ENCODE measurements at places on chromosomes 1 and 21.

DNA sequence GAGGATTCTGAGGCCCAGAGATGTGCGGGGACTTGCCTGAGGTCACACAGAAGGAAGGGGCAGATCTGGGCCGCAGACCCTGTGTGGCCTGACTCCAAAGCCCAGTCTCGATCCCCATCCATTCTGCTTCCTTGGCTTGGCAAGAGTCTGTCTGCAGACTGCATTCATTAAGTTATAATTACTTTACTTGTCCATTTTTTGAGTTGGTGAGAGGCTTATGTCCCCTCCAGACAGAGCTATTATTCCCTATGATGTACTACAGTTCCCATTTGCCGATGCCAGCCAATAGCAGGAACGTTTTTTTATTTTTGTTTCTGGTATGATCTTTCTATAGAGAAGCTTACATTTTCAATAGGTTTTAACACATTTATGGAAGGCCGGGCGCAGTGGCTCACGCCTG is 101.5 kb downstream of the ARHGEF10L start:
- no peak overlapping the region for H3K27ac ChIP-seq
- H3K27me3 ChIP-seq, result peaks cover 6% of the 10 kb centered on the region
- no peaks in the 10 kb centered on the region for H3K36me3 ChIP-seq

DNA sequence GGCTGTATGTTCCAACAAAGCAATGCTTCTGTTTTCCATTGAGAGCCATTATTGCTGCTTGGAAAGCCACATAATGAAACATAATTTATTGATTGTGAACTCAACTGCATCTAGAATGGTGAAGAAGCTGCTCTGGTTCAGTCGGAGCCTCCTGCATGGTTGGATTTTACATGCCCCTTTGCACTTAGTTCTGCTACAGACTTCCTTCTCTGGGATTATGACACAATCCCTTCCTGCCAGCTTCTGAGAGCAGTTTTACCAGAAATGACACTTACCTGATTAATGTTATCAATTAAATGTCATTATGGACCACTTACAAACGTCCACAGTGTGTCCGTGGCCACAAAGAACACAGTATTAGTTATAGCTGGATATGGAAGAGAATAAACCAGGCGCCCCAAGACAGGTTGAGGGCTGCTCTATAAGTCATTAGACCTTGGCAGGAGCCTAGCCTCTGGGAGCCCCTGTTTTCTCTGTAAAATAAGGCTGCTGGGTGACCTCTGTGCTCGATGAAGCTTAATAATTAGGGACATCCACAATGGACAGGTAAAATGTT is 7.0 kb upstream of the CD58 start:
- H3K36me3 ChIP-seq, result no peaks in the 10 kb centered on the region
- no peak overlapping the region for H3K4me3 ChIP-seq
- DNase-seq, result no peak
- no peak overlapping the region for H3K27ac ChIP-seq

DNA sequence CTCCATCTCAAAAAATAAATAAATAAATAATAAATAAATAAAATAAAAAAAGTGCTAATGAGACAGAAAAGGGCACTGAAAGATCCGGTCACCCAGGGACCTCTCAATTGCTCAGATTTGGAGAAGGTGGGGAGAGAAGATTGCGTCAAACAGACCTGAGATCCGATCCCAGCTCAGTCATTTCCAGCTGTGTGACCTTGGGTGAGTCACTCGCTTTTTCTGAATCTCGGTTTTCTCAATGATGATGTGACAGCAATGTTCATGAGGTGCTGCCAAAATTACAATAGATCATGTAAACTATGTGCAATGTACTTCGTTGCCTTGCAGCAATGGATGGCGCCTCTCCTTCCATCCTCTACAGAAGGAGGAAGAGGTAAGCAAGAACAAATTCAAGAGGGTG is 11.1 kb upstream of the MEF2D start:
- H3K4me1 ChIP-seq, result peaks cover 26% of the 10 kb centered on the region
- H3K36me3 ChIP-seq, result no peaks in the 10 kb centered on the region
- H3K27me3 ChIP-seq, result no peaks in the 10 kb centered on the region
- no peak for DNase-seq
- no peak overlapping the region for H3K27ac ChIP-seq

DNA sequence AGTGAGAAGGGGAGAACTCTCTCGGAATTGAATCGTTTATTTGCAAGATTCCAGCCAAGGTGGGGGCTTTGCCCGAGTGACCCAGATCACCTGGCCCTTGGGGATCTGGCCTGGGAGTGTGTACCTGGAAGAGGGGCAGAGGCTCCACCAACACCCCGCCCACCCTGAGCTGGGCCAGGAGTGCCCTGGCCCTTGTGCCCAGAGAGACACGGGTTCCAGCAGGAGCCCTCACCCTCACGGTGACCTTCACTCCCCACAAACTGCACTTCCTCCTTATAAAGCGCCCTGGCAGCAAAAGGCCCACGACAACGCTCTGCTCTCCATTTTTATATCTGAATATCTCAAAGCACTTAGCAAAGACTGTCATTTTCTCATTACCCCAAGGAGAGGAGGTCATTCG is 16.6 kb downstream of the CASZ1 start:
- H3K27ac ChIP-seq, result no peak overlapping the region
- no peaks in the 10 kb centered on the region for H3K36me3 ChIP-seq
- no peak for DNase-seq
- H3K4me1 ChIP-seq, result no peaks in the 10 kb centered on the region

GRCh38 chr1:229119161-229119560 is 151.8 kb upstream of the RAB4A start:
- H3K27ac ChIP-seq, result no peak overlapping the region
- H3K36me3 ChIP-seq, result no peaks in the 10 kb centered on the region
- no peak for DNase-seq
- no peaks in the 10 kb centered on the region for H3K27me3 ChIP-seq
- H3K4me1 ChIP-seq, result no peaks in the 10 kb centered on the region

DNA sequence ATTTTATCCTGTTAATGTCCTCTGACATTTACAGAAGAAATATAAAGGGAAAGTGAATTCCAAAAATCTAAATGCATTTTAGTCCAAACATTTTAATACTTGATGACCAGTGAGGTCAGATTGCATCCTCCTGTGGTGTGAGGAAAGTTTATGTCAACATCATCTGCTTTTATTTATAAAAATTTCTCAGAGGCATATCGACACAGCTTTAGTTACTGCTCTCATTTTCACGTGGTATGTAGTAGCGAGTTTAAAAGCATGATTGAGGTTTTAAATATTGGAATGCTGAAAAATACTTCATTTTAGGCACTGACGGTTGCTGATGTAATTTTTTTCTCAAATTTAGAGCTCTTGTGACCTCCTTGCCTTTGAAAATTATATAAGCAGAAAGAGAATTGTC is 234.8 kb downstream of the HMCN1 start:
- no peak overlapping the region for H3K4me3 ChIP-seq
- H3K4me1 ChIP-seq, result no peaks in the 10 kb centered on the region
- peaks cover 6% of the 10 kb centered on the region for H3K27me3 ChIP-seq
- no peak for DNase-seq
- no peaks in the 10 kb centered on the region for H3K36me3 ChIP-seq

GRCh38 chr1:70641868-70642267 is 230.8 kb downstream of the CTH start:
- H3K27ac ChIP-seq, result no peak overlapping the region
- no peak for DNase-seq
- H3K4me3 ChIP-seq, result no peak overlapping the region
- no peaks in the 10 kb centered on the region for H3K36me3 ChIP-seq
- no peaks in the 10 kb centered on the region for H3K27me3 ChIP-seq

DNA sequence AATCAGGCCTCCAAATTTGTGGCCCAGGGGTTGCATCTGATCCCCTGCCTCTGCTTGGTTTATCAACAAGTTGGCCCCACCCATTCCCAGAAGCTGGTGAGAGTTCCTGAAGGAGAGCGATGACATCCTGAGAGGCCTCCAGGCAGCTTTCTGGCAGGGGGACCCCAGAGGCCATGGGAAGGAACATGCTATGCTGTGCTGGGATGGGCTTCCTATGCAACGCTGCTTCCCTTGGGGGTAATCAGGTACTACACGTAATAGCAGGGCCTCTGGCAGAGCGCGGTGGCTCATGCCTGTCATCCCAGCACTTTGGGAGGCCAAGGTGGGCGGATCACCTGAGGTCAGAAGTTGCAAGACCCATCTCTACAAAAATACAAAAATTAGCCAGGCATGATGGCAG is 8.4 kb upstream of the MTF1 start:
- no peaks in the 10 kb centered on the region for H3K27me3 ChIP-seq
- DNase-seq, result no peak
- H3K36me3 ChIP-seq, result peaks cover 27% of the 10 kb centered on the region
- H3K4me3 ChIP-seq, result no peak overlapping the region

GRCh38 chr1:217627431-217627830 is 3.5 kb downstream of the GPATCH2 start:
- peaks cover 63% of the 10 kb centered on the region for H3K4me1 ChIP-seq
- H3K27ac ChIP-seq, result no peak overlapping the region
- H3K4me3 ChIP-seq, result no peak overlapping the region
- no peaks in the 10 kb centered on the region for H3K27me3 ChIP-seq
- peaks cover 3% of the 10 kb centered on the region for H3K36me3 ChIP-seq

DNA sequence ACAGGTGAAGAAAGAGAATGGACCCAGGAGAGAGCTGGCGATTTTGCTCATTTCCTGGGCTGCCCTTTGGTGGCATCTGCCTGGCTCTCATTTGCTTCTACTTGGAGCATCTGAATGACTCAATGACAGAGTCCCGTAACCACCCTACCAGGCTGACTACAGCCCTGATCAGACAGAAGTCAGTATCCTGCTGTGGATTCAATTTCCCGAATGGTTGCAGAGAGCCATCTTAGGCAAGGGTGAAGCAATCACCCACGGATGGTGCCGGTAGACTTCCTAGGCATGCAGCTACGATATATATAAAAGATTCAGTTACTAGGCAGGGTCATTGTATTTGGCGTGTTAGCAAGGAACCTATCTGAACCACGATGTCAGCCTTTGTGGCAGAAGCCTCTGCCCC is 10.2 kb downstream of the AJAP1 start:
- H3K4me1 ChIP-seq, result peaks cover 10% of the 10 kb centered on the region
- DNase-seq, result no peak
- no peak overlapping the region for H3K4me3 ChIP-seq

- peak overlapping the region; percentile 96 for H3K27ac ChIP-seq
- H3K4me1 ChIP-seq, result peaks cover 47% of the 10 kb centered on the region
- no peak for DNase-seq
- H3K36me3 ChIP-seq, result peaks cover 19% of the 10 kb centered on the region
Measured at GRCh38 chr1:145963265-145964019, 933 bp downstream of the ANKRD34A start.

DNA sequence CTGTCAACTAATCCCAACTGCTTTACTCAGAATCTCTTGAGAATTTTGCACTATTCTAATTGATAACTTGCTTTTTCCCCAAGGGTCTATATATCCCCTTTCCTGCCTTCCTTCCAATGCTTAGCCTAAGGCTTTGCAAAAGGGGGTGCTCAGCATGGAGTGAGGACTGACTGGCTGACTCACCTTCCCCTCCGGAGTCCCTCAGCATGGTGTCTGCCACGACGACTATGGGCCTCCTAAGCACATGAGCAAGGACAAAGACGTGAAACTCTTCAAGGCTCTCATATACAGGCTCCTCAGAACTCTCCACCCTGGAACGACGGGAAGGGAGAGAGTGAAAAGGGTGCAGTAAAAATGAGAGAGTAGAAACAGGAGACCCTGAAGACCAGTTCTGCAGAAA is 13.2 kb upstream of the MTMR11 start:
- H3K4me3 ChIP-seq, result no peak overlapping the region
- no peaks in the 10 kb centered on the region for H3K4me1 ChIP-seq
- peaks cover 41% of the 10 kb centered on the region for H3K36me3 ChIP-seq

DNA sequence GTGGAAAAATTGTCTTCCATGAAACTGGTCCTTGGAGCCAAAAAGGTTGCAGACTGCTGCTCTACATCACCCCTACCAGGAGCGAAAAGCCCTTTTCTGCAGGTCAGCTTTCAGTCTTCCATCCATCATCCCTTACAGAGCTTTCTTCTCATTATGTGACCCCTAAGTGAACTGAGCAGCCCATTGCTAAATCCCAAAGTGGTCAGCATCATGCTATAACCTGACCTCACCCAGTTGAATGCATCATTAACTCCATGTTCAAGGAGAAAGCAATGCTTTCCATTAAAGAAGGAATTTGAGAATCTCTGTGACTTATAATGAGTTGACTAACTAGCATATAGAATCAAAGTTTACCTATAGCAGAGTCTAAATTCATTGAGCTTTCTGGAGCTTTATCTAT is 10.4 kb upstream of the IL24 start:
- no peak overlapping the region for H3K4me3 ChIP-seq
- peaks cover 29% of the 10 kb centered on the region for H3K4me1 ChIP-seq
- H3K36me3 ChIP-seq, result no peaks in the 10 kb centered on the region
- no peak overlapping the region for H3K27ac ChIP-seq
- DNase-seq, result no peak

DNA sequence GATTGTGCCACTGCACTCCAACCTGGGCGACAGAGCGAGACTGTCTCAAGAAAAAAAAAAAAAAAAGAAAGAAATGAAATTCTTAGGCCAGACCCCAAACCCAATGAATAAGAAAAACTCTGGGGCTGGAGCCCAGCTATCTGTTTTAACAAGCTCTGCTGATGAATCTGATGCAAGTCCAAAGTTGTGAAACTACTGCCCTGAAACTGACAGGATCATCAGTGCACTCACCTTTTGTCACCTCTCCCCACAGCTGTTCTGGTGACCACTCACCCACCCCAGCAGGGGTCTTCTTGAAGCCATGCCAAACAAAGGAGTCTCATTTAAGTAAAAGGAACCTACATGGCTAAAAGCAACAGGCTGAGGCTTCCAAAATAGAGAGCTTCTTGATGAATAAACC is 8.4 kb downstream of the PABPC4 start:
- H3K27ac ChIP-seq, result no peak overlapping the region
- peaks cover 22% of the 10 kb centered on the region for H3K4me1 ChIP-seq
- DNase-seq, result no peak

DNA sequence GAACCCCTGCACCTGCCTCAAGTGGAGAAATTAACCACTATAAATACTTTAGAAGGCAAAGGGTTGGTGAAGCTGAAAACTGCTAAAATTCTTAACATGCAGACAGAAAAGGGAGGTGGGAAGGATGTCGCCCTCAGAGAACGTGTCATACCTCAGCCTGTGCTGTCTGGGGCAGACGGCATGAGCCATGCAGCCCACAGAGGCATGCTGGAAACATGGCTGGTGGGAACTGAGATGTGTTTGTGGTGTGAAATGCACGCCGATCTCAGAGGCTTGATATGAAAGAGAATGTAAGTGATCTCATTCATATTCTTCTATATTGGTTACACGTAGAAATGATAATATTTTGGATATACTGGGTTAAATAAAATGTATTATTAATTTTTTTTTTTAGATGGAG is 16.3 kb downstream of the AGPAT3 start:
- no peak overlapping the region for H3K4me3 ChIP-seq
- H3K27ac ChIP-seq, result no peak overlapping the region
- H3K4me1 ChIP-seq, result peaks cover 61% of the 10 kb centered on the region
- peaks cover 16% of the 10 kb centered on the region for H3K36me3 ChIP-seq
- DNase-seq, result peak; percentile 38

GRCh38 chr1:165737196-165737595 is 31.5 kb downstream of the TMCO1 start:
- no peaks in the 10 kb centered on the region for H3K27me3 ChIP-seq
- peaks cover 15% of the 10 kb centered on the region for H3K4me1 ChIP-seq
- H3K36me3 ChIP-seq, result peaks cover 39% of the 10 kb centered on the region
- no peak for DNase-seq
- no peak overlapping the region for H3K4me3 ChIP-seq
- H3K27ac ChIP-seq, result no peak overlapping the region
